Upper lobe of left lung (tissue), 6 donors: ENCODE measurements at places on chromosomes 3 and 15.
A peak's percentile ranks its signal among the peaks of the same experiment; 100 is the strongest.

- DNase-seq, result no peak
- no peak overlapping the region for H3K4me3 ChIP-seq
- H3K27ac ChIP-seq, result no peak overlapping the region
Measured at GRCh38 chr3:27200721-27201489, 168.3 kb downstream of the NEK10 start.

DNA sequence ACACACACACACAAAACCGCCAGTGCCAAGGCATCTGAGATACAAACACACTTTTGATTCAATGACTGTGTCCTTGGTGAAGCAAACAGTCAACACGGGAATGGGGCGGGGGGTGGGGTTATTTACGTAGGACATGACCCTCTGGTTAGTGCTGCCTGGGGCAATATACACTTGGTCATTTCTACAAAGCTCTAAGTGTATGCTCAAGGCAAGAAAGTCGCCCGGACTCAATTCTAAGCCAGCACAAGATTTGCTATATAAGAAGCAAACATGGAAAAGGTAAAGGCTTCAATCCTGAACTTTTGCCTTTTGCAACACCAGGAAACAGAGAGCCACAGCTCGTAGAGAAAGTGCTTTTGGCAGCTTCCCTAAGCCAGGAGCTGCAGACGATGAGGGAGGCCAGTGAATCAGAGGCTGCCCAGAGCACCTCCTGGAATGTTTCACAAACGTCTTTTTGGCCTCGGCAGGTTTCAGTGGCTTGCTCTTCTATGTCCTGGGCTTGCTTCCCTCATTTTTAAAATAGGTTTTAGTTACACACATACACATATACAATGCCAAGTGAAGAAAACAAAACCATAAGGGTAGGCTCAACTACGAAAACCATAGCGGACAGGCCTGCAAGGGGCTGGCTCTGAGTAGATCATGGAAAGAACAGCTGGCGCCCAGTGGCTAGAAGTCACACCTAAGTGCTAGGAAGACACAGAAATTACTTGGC is 73.6 kb downstream of the TM4SF4 start:
- H3K4me1 ChIP-seq, result peaks cover 22% of the 10 kb centered on the region
- DNase-seq, result no peak
- peak overlapping the region; percentile 59 for H3K27ac ChIP-seq
- H3K4me3 ChIP-seq, result no peak overlapping the region

- no peak overlapping the region for H3K4me3 ChIP-seq
- H3K27ac ChIP-seq, result peak overlapping the region; percentile 65
- peak; percentile 86 for DNase-seq
- H3K27me3 ChIP-seq, result no peaks in the 10 kb centered on the region
Measured at GRCh38 chr3:195900436-195901355, 7.7 kb downstream of the TNK2 start.

GRCh38 chr15:71011503-71012155 is 103.6 kb upstream of the THSD4 start:
- no peak overlapping the region for H3K4me3 ChIP-seq
- no peak overlapping the region for H3K27ac ChIP-seq
- no peak for DNase-seq
- no peaks in the 10 kb centered on the region for H3K4me1 ChIP-seq

DNA sequence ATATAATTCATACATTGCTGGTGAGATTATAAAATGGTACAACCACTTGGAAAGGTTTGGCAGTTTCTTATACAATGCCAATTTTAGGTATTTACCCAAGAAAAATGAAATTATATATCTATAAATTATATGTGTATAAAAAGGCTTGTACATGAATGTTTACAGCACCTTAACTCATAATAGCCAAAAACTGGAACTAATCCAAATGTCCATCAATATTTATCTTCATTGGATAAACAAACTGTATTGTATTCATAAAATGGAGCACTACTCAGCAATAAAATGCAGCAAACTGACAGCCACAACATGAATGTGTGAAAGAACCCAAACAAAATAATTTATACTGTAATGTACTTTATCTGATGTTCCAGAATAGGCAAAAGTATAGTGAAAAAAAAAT is 33.6 kb upstream of the EIF5A2 start:
- DNase-seq, result no peak
- no peak overlapping the region for H3K27ac ChIP-seq
- H3K4me3 ChIP-seq, result no peak overlapping the region
- no peaks in the 10 kb centered on the region for H3K4me1 ChIP-seq

- H3K4me1 ChIP-seq, result no peaks in the 10 kb centered on the region
- H3K36me3 ChIP-seq, result no peaks in the 10 kb centered on the region
- no peaks in the 10 kb centered on the region for H3K27me3 ChIP-seq
- DNase-seq, result no peak
- no peak overlapping the region for H3K4me3 ChIP-seq
Measured at GRCh38 chr15:35442742-35443141, 103.2 kb downstream of the DPH6 start.

GRCh38 chr15:63089260-63090043 is 32.2 kb upstream of the LACTB start:
- no peak overlapping the region for H3K4me3 ChIP-seq
- H3K27me3 ChIP-seq, result no peaks in the 10 kb centered on the region
- no peak for DNase-seq
- peaks cover 17% of the 10 kb centered on the region for H3K4me1 ChIP-seq

DNA sequence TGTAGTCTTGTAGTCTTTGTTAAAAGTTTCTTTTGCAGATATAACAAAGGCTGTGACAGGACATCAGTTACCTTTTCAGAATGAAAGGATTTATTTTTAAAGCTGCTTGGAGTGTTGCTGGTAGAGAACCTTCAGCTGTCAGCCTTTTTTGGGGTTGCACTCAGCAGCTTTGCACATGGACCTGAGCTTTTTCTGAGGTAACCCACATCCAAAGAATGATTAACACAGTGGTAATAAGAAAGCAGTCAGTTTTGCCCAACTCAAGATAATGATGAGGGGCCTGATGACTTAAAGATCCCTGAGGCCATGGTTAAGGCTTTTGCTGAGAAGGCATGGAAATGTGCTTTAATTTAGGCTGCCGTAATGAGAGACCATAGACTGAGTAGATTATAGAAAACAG is 1042.7 kb downstream of the PLOD2 start:
- no peaks in the 10 kb centered on the region for H3K4me1 ChIP-seq
- H3K4me3 ChIP-seq, result no peak overlapping the region
- H3K27me3 ChIP-seq, result no peaks in the 10 kb centered on the region
- H3K36me3 ChIP-seq, result no peaks in the 10 kb centered on the region
- H3K27ac ChIP-seq, result no peak overlapping the region

DNA sequence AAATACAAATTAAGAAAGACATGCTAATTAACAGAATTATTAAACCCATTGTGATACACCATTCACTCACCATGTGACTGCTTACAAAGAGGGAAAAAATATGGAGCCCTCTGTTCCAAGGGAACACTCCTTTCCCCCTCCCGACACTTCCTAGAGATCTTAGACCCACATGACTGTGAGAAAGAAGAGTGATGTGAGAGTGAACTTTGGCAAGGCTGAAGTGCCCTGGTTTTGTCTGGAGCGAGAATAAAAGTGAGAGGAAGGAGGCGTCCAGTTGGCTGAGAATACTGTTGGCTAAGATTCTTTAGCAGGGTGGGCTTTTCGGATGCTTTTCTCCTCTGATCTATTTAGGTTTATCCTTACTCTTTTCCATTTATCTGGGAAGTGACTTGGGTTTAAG is 14.1 kb downstream of the CHL1 start:
- H3K36me3 ChIP-seq, result no peaks in the 10 kb centered on the region
- H3K27ac ChIP-seq, result no peak overlapping the region
- H3K4me1 ChIP-seq, result no peaks in the 10 kb centered on the region

- H3K36me3 ChIP-seq, result peaks cover 81% of the 10 kb centered on the region
- no peaks in the 10 kb centered on the region for H3K27me3 ChIP-seq
- peak overlapping the region; percentile 36 for H3K27ac ChIP-seq
- H3K4me3 ChIP-seq, result no peak overlapping the region
- DNase-seq, result no peak
- H3K4me1 ChIP-seq, result no peaks in the 10 kb centered on the region
Measured at GRCh38 chr15:52551762-52552161, 17.1 kb downstream of the ARPP19 start.

GRCh38 chr15:71097890-71098289 is 17.4 kb upstream of the THSD4 start:
- no peaks in the 10 kb centered on the region for H3K36me3 ChIP-seq
- no peaks in the 10 kb centered on the region for H3K27me3 ChIP-seq
- DNase-seq, result no peak
- no peak overlapping the region for H3K4me3 ChIP-seq

- no peaks in the 10 kb centered on the region for H3K4me1 ChIP-seq
- no peak overlapping the region for H3K4me3 ChIP-seq
Measured at GRCh38 chr3:98361289-98361688, 7.6 kb downstream of the OR5K4 start.
